ENCODE measurements at places on chromosomes 3 and 15.

DNA sequence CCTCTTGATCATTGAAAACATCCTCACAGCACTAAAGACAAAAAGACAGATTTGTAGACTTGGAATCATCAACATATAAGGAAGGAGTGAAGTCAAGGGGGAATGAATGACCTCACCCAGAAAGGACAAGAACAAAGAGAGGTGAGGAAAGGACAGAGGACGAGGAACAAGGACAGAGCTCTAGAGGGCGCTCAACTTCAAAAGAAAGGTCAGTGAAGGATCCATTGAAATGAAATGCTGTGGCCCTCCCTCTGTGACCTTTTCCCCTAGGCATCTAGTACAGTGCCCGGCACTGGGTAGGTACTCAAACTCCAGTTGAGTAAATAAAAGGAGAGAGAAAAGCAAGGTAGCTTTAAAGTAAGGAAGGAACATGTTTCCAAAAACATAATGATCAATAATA lies 2.6 kb downstream of the ATP8B4 start:
- DNase-seq = no peak

DNA sequence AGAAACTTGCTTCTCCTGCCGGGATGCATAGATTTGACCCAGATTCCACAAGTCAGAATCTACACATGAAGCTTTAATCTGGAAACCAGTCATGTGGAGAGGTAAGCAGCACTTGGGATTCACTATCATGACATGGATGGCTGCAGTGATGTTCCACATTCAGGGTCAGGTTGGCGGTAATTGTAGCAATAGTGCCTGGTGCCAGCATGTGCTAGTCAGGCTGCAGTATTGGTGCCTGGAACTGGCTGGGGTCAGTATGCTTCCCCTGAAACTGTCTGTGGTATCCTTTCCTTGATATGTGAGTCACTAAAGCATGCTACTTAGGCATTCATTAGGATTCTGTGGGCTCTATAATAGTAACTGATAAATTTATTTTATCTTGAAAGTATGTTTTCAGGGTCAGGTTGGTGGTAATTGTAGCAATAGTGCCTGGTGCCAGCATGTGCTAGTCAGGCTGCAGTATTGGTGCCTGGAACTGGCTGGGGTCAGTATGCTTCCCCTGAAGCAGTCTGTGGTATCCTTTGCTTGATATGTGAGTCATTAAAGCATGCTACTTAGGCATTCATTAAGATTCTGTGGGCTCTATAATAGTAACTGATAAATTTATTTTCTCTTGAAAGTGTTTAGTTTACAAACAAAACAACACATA lies 1439.2 kb downstream of the ZPLD1 start:
- DNase-seq = no peak

- no peak for DNase-seq
Measured at GRCh38 chr3:71355862-71356261, 227.7 kb downstream of the FOXP1 start.

GRCh38 chr15:69903470-69904469 lies 193.9 kb downstream of the TLE3 start:
- DNase-seq = no peak

- peak; percentile 76 for DNase-seq
Measured at GRCh38 chr15:60651734-60652141, 172.8 kb upstream of the ICE2 start.

DNA sequence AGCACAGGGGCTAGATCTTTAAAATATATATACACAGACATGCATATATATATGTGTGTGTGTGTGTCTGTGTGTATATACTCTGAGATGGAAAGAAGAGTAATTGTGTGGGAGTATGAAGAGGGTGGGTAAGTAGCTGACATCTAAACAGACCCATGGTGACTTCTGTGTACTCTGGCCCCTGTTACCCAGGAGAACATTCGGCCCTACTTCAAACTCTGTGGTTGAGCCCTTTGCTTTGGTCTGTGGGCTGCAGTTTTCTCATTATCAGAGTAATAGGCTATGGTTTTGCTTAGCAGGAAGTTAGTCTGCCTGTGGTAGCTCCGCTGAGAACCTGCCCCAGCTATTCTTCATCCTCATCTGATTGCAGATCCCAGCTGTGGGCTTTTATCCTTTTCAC lies 141.4 kb downstream of the RBPMS2 start:
- DNase-seq = no peak

- DNase-seq = no peak
Measured at GRCh38 chr3:116702334-116702733, 7.2 kb upstream of the TUSC7 start.

GRCh38 chr3:112813723-112814171 lies 32.9 kb downstream of the CD200R1L start:
- no peak for DNase-seq

GRCh38 chr3:12932754-12933153 lies 91.4 kb upstream of the RPL32 start:
- DNase-seq = no peak

- no peak for DNase-seq
Measured at GRCh38 chr3:50506169-50506568, 2.7 kb upstream of the CACNA2D2 start.

DNA sequence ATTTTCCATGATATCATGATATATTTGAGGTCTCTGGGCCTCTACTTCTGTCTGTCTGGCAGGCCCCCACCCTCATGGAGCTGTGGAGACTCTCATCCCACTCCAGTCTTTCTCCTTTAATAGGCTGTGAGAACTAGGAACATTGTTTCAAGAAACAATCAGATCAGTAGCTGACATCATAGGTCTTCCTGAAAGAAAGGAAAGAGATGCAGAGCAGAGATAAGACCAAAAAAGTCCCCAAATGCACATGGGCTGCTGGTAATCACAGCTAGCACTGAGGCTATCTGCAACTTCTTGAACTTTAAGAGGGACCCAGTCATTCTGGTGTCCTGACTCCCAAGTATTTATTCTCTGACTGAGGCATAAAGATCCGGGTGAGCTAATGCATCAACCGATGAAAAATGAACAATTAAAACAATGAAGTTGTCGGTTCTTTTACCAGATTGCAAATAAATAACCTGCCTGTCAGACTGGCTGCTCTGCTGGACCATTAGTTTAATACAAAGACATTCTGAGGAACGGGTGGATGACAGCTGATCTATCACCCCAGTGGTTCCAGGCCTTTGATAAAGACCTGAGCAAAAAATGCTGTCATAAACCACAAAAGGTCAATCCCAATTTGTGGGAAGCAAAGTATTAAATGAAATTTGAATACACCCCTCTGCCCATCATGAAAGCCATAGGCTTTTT lies 780.8 kb upstream of the GOLIM4 start:
- DNase-seq = peak; percentile 60

DNA sequence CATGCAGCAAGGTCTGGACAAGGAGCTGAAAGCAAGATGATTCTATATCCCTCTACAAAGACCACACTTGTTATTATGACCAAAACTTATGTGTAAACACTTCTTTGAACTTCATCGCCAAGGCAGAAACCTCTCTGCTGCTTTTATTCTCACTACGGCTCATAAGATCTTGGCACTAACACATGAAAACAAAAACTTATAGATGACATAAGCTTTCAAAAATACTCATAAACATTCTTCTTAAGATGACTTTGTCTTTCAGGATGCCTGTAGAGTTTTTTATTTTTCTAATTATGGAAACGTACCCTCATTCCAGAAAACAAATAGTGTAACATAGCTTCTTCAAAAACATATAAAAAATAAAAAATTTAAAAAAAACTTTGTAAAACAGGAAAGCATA lies 12.5 kb upstream of the C15orf61 start:
- DNase-seq = no peak

GRCh38 chr15:82174471-82175235 lies 87.9 kb downstream of the EFL1 start:
- no peak for DNase-seq

DNA sequence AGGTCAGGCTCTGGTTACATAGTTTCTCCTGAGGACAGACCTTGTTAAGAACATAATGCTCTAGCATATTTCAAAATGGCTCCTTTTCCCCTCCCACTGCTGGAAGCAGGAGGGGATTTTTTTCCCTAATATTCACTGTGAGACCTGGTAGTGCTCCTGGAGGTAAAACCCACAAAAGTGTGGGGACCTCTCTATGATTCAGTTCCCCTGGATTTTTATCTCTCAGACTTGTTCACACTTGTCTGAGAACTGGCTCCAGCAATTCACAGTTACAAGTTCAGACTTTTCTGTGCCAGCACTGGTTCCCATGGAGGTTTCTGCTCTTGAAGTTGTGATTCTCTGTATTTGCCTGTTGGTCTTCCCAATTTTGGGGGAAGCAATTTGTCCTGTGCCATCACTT lies 36.3 kb upstream of the PCOLCE2 start:
- no peak for DNase-seq

DNA sequence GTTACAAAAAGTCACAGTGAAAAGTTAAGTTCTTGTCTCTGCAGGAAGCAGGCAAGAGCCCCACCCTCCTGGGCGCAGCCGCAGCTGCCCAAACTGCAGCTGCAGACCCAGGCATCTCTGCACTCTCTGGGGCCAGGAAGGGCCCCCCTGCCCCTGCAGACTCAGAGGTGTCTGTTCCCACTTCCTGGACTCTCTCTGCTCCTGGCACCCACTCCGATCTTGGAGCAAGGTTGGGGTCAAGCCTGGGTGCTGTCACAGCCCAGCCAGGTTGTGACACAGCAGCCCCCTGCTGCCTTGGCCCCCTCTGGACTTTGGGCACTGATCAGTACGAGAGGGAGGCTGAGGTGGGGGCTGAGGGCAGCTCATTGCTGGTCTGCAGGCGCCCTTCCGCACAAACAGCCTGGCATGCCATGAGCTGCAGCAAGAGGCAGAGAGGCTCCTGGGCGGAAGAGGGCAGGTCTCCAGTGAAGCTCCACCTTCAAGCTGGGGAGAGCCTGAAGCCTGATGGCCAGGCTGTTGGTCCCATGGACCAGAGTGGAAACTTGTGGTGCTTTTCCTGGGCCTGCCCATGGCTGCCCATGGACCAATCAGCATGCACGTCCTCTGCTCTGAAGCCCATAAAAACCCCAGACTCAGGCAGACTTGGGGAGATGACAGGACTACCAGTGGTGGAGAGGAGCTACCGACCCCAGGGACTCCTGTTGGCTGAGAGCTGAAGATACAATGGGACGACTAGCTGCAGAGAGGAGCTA lies 42.9 kb upstream of the LRRFIP2 start:
- DNase-seq = no peak

DNA sequence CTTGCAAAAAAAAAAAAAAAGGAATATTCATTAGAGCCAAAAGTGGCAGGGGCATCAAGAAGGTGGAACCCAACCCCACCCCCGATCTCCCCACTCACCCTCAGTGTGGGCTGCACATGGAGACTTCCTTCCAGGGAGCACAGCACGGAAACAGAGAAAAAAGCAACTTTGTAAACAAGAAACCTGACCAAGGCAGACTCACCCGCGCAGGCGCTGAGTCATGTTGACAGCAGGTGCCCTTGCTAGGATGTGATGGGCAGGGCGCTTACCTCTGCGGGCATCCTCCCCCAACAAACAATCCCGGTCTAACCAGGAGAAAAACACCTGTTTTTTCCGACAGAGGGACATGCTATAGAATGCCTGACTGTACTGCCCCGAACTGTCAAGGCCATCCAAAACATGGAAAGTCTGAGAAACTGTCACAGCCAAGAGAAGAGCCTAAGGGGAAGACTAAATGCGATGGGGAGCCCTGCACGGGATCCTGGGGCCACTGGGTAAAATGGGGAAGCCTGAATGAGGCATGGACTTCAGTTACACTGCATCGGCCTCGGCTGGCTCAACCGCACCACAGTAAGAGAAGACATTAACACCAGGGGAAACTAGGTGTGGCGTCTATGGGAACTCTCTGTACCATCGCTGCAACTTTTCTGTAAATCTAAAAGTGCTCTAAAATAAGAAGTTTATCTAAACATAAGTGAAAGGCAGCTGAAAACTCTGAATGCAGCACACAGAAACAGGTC lies 66.7 kb upstream of the GATA2 start:
- DNase-seq = no peak

DNA sequence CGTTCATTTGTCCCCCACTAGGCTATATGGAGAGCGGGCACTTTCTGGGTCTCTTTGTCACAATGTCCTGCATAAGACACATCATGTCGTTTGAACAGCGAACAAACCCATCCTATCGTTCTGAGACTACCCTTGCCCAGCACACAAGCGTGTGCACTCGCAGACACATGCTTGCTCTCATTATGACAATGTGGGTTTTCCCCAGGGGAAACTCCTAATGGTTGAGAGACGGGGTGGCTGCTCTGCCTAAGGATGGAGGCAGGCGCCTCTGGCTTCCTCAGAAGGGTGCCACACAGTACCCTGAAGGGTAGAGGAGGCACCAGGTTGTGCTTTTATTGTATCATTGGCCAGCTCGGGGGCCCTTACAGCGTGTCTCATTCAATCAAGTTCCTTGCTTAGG lies 51.0 kb upstream of the MYZAP start:
- DNase-seq = no peak
